GM04503 (cell line): ENCODE measurements at places on chromosomes 3 and 15.
A peak's percentile ranks its signal among the peaks of the same experiment; 100 is the strongest.

DNA sequence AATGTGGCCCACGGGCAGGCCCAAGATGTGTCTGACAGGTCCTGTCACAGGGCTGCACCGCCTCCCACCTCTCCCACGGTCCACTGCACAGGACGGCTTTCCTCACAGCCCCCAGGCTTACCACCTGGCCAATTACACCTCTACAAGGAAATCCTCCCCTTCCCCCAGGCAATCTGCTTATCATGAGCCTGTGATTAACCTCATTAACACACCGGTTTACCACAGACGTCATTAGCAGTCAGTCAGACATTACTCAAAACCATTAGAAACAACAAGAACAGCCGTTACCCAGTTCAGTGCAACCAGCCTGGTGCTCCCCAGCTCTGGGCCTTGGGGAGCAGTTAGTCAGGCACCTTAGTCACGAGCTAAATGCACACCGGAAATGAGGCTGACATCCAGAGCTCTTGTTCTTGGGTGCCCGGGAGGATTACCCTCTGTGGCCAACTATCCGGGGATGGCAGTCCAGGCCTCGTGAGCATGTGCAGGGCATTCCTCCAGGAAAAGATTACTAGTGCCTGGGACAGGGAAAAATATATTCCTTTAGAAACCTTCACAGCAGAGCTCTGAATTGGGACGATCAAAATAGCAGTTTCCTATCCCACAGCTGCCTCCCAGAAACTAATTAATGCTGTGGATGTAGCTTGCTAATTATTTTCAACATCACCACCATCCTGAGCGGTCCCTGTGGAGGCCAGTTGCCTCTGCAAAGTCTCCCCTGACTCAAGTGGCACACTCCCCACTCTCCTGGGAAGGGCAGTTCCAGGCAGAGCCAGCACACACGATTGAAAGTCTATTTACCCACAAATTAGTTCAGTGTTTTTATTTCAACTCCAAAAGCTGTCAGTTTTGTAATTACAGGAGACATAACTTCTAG is 117.4 kb upstream of the ZBED2 start:
- no peak for DNase-seq

GRCh38 chr15:70375006-70375431 is 277.3 kb upstream of the TLE3 start:
- no peak for DNase-seq

DNA sequence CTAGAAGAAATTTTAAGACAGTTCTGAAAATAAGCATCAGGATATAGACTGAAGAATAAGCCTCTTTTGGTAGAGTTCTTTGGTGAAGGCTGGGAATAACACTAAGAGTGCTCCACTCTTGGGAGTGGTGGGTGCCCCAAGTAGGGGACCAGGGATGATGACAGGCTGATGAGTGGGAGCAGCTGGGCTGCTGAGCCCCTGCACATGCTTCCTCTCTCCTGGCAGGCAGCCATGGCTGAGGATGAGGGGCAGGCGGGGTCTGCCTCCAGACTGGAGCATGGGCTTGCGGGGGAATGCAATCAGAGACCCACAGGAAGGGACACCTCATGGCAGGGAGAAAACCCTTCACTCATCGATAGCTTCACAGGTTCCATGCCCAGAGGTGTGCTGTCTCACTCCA is 72.6 kb upstream of the RORA start:
- DNase-seq, result no peak

DNA sequence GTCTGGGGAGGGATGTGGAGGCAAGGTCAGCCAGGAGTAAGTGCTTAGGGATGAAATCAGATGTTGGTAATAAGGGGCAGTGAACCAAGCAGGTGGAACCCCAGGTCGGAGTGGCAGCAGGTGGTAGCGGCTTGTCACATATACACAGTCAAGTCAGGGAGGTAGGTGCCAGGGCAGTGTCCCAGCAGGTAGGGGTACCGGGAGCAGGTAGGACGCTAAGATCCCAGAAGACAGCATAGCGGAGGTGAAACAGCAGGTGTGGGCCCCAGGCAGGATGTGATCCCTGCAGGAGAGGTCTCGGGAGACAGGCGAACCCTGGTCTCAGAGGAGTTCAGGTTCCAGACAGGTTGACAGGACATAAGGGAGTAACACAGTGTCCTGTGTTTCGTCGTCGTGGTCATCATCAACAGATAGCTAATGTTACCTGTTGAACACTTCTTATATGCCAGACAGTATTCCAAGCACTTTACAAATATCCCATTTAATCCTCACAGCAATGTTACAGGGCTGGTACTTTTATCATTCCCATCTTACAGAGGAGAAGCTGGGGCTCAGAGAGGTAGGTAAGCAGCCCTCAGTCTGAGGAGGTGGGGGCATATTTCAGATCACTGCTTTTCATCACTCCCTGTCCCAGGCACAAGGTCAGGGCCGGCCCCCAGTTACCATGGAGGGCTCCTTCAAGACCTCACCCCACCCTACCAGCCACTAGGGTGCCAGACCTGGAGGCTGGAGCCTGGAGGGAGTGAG is 241.6 kb downstream of the UACA start:
- no peak for DNase-seq

DNA sequence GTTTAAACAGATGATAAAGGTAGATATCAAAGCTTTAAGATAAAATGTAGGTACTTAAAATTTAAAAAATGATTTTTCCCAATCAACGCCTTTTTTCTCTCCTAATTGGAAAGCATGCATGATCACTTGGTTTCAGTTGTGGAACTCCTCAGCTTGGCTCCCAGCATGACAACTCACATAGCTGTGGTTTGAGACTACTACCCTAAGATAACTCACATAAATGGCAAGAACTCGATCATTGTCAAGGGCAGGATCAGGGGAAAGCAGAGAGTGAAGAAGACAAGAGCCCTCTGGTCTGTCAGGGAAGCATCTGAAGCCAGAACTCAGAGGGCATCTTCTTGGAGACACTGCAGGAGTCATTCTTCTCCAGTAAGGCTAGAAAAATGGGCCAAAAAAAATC is 516.7 kb downstream of the NTRK3 start:
- DNase-seq, result no peak

- no peak for DNase-seq
Measured at GRCh38 chr3:146072824-146073223, 88.2 kb downstream of the PLOD2 start.

- DNase-seq, result no peak
Measured at GRCh38 chr3:169659096-169659819, 4.3 kb downstream of the MECOM start.

GRCh38 chr15:89893027-89893426 is 767 bp downstream of the AP3S2 start:
- no peak for DNase-seq

DNA sequence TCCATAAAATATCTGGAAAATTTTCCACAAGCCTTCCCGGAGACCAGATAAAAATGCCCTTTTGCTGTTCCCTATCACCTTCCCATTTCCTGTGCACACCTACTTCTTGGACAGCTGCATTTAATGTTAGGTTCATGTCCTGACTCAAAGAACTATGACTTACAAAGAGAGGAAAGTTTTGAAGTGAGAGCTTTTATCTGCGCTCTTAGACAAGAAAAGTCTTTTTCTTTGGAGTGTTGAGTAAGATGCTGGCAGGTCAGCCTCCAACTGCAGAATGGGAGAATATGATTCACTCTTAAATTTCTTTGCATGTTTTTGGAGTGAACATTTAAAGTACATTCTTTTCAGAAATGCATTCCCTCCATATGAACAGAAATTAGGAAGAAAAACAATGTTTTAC is 147.3 kb upstream of the DPH6 start:
- DNase-seq, result no peak

- no peak for DNase-seq
Measured at GRCh38 chr15:86765281-86765680, 685.6 kb downstream of the AGBL1 start.

- DNase-seq, result no peak
Measured at GRCh38 chr3:167776066-167776685, 40.7 kb downstream of the SERPINI1 start.

DNA sequence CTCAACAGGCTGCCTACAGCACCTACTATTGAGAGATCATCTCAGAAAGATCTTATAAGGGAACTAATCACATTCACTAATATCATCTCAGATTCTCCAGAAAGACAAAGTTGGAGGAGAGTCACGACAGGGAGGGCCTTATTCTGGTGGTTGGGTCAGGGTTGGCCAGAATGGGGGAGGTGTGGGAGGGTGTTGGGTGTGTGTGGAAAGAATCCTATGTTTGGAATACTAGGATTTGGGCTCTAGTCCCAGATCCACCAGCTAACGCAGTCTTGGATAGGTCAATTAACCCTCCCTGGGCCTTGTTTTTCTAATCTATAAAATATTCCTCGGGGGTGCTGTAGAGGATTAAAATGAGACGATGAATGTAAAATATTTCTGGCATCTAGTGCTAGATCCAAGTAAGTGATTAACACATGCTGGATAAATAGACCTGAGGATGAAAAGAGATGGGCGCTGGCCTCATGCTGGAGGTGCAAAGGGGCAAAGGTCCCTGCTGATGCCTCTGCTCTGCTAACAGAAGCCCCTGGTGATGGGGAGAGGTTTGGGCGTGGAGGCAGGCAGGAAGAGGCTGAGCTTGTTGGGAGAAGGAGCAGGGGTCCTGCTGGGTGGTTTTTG is 67.6 kb upstream of the ETV5 start:
- no peak for DNase-seq

- peak; percentile 57 for DNase-seq
Measured at GRCh38 chr3:110814170-110815007, 257.2 kb upstream of the NECTIN3 start.

DNA sequence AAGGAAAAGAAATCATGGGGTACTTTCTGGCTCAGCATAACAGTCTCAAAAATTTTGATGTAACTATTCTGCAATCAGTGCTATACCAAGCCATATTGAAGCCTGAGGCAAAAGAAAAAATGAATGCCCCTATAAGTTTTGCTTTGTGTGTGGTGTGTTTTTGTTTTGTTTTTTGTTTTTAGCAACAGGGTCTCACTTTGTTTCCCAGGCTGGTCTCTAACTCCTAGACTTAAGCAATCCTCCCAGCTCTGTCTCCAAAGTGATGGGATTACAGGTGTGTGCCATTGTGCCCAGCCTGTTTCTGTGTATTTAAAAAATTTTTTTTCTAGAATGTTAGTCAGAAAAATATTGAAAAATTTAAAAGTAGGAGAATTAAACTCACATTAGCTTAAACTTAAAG is 93.2 kb downstream of the ZNF280D start:
- DNase-seq, result no peak

DNA sequence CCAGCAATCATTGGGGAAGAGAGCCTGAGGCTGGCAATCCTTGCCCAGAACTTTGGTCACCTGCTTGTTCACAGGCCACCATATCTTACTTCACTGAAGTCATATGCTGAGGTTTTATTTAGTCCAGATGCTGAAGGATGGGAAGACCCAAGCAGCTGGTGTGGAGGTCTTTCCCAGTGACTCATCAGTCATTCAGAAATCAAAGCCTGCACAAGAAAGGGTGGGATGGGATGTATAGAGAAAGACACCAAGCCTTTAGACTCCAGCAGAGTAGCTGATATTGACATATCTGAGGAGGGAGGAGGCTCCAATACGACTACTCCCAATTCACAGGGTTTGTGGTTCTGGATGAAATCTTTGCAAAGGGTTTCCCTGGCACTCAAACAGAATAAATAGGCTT is 13.0 kb upstream of the PHLDB2 start:
- no peak for DNase-seq

GRCh38 chr3:52076896-52077780 is 20.8 kb upstream of the DUSP7 start:
- no peak for DNase-seq

DNA sequence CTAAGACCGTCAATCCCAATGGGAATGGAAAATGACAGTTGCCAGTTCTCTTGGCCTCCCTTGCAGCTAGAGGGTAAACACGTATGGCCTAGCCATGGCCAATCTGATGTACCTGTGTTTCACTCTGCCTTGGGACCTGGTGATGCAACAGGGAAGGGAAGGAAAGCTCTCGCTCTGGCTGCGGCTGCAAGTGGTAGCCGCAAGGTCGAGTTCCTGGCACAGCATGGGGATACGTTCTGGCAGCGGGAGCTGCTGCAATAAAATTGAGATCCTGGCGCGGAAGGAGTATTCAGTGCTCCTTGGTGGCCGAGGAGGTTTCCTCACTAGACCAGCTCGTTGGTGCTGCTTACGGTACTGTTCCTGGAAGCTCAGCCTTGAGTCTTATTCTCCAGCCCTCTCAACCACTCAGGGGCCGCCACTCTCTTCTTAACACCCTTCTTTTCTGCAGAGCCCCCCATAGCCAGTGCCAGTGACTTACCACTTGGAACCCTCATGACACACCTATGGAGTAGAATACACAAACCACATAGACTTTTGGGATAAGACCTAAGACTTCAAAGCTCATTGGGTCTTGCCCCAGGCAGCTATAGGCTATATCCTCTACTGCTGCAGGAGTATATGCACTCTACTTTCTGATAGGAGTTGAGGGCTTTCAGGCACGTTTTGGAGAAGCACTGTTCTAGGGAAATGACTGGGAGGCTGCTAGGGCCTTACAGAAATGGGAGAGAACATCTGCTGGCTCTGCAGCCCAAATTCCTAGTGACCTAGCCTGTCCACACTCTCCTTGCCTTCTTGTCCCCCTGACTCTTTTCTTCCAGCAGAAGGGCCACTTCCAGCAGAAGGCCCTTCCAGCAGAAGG is 2.7 kb downstream of the KY start:
- no peak for DNase-seq

GRCh38 chr15:66743703-66744536 is 41.9 kb downstream of the SMAD6 start:
- DNase-seq, result no peak

DNA sequence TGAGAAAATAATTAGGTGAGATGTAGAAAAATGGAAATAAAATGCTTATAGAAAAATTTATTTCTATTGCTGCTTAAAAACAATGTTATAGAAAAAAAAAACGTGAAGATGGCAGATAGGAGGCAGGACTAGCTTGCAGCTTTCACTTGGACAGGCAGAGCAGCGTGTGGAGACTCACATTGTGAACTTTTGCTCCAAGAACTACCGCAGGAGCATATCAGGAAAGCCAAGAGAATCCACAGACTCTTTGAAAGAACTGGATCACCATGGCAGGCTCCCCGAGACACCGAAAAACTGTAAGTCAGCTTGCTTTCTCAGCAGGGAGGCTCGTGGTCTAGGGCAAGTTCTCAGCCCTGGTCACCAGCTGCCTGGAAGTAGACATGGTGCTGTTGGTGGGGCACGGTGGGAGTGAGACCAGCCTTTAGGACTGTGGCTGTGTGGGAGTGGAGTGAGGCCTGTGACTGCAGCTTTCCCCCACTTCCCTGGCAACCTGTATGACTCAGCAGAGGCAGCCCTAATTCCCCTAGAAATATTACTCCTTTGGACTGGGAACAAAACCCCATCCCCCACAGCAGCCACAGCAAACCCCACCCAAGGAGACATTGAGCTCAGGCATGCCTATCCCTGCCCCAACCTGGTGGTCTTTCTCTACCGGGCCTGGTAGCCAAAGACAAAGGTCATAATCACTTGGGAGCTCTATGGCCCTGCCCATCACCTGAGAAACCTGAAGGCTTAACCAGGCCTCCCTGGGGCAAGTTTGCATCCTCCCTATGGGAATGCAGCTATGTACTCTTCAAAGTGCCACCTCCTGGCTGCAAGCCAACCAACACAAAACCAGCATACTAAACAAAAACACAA is 22.8 kb downstream of the STRIT1 start:
- DNase-seq, result no peak

DNA sequence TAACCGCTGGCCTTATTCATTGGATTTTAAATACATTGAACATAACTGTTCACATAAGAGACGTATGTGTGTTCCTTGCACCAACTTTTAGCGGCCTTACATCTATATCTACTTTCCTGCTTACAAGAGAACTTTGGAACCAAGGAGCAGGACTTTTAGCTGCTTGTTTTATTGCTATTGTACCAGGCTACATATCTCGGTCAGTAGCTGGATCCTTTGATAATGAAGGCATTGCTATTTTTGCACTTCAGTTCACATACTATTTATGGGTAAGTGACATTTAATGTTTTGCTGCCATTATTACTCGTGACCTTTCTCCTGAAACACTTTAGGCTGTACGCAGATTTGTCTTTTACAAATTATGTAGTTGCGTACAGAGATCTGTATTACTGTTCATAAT is 47.1 kb downstream of the STT3B start:
- no peak for DNase-seq
